K562 (cell line): ENCODE measurements at places on chromosomes 7 and 10.
A peak's percentile ranks its signal among the peaks of the same experiment; 100 is the strongest.

DNA sequence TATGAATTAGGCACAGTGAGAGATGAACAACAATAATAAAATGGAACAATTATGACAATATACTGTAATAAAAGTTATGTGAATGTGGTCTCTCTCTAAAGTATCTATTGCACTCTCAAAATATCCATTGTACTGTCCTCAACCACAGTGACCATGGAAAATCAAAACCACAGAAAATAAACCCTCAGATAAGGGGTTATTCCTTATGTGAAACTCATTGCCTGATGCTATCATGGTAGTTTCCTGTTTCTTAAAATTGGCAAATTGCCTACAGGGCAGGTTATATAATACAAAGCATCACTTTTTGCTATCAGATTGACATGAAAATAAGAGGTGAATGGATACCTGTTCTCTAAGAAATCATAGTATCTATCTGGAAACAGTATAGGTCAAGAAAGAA, 3.8 kb downstream of the MCM10 start:
- no peak for DNase-seq

- DNase-seq, result no peak
These were observed 141.1 kb downstream of the MAPK8 start for GRCh38 chr10:48447356-48448215.

DNA sequence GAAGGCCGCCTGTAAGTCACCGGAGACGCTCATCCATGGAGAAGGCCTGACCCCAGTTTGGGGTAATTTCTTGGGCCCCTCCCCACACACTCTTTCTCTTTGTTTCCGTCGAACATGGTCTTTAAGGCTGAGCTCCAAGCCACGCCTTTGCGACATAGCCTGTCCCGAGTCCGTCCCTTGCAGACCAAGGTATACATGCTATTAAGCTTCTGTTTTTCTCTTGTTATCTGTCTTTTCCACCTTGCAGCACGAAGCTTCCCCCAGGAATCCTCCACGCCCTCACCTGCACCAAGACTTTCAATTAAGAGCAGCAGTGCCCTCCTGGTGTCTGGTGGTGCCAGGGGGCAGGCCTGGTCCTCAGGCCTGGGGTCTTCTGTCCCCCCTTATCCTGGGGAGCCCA, 4.2 kb upstream of the FAM20C start:
- DNase-seq, result peak; percentile 42

- DNase-seq, result no peak
These were observed 174.9 kb downstream of the ELFN1 start for GRCh38 chr7:1844951-1845390.

DNA sequence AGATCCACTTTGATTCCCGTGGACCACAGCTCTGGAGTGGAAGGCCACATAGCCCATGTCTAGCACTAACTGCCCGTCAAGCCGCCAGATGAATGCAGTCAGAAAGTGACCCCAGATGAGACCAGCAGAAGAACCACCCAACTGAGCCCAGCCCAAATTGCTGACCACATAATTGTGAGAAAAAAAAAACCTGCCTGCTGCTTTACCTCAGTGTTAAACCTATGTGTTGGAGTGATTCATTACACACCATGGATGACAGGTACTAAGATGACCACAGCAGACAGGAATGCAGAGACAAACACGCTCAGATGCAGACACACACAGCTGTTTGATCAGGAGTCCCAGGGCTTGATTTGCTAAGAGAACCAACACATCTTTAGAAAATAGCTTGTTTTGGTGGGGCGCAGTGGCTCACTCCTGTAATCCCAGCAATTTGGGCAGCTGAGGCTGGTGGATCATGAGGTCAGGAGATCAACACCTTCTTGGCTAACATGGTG, 168.1 kb upstream of the PPP2R2D start:
- no peak for DNase-seq

DNA sequence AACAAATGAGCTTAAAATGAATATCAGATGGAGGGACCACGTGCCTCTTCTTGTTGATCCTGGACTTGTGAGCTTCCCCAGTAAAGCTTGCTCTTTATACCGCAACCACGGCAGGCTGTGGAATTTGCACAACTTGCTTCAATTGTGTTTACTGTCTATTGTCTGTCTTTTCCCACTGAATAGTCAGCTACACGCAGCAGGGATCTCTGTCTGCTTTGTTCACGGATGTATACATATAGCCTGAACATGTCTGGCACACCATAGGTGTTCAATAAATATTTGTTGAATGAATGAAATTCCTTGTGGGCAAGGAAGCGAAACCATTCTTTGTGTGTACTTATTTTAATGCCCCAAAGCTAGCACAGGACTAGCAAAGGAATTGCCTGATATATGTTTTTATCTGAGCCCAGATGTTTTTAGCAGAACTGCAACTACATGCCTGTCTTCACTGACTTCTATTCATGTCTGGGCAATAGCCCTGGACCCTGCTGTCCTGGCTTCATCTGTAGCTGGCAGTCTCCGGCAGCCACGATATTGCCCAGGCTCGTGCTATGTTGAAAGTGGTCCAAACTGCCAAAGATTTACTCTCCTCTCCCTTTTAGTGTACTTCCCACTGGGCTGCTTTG, 29.9 kb upstream of the IFRD1 start:
- DNase-seq, result no peak

GRCh38 chr10:69573056-69573806, at the start of gene NEUROG3:
Gene NEUROG3, minus strand, starts transcription at chr10:69573422. Its CDS starts 379 bp downstream, at chr10:69573043.
- DNase-seq, result peak; percentile 27

DNA sequence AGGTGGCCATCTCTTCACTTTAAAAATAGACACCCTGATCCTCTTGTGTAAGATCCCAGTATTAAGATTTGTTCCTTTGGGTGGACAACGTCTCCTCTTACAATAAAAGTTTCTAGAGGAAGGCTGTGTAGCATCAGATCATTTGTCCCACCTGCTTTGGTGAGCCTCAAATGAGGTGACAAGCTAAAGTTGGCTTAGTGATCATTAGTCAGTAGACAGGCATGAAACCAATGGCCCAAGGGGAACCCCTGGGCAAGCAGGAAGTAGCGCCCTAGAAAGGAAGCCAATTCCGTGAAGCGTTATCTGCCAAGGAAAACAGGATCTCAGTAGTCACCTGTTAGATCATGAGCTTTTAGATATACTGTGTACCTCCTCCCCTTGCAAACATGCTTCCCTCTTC, 66.8 kb downstream of the PCGF5 start:
- no peak for DNase-seq

GRCh38 chr7:11829954-11830353, 2.0 kb downstream of the THSD7A start:
- DNase-seq, result no peak

GRCh38 chr10:102411341-102412255, 7.0 kb downstream of the PSD start:
- no peak for DNase-seq

DNA sequence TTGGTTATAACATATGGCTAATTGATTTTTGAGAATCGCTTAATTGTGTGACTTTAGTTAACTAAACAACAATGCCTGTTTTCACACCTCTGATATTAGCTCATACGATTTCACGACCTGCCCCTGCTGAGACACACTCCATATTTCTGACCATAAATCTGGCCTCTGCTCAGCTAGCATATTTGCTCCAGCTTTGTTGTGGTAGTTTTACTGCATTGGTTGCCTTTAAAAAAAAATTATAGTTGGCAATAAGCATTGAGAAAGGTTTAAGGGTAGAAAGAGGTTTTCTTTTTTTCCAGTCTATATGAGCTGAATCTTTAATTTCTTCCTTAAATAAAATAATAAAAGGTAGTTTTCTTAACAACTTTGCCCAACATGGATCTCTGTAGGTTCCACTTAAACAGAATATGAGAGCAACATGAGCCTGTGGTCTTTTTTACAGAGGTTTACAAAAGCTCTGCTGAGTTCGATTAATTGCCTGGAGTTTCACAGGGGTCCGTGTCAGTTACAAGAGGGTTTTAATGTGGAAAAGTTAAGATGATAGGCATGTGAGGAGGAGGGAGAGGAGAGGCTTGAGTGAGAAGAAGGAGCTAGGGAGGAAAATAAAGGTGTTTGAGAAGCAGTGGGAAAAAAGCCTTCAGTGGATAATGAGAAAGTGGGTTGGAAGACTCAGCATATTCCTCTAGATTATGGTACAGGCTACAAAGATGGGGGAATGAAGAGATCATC, 318.2 kb downstream of the CXCL12 start:
- no peak for DNase-seq

DNA sequence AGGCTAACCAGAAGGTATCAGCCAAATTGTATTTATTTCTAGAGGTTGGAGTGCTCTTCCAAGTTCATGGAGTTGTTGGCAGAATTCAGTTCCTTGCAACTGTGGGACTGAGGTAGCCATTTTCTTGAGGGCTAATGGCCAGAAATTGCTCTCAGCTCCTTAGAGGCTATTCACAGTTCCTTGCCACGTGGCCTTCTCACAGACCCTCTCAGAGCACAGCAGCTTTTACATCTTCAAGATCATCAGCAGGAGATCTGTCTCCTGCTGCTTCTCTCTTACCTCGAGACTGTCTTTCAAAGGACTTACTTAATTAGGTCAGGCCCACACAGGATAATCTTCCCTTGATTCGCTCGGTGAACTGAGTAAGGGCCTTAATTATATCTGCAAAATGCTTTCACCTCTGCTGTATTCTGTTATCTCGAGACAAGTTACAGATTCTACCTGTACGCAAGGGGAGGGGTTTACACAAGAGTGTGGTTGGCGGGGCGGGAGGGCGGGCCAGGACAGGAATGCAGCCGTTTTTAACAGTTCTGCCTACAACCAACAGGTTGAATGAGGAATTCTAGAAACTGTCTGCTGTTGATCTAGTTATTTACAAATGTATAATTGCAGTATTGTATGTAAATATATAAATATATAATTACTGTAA, 15.0 kb downstream of the MIOS start:
- DNase-seq, result no peak

DNA sequence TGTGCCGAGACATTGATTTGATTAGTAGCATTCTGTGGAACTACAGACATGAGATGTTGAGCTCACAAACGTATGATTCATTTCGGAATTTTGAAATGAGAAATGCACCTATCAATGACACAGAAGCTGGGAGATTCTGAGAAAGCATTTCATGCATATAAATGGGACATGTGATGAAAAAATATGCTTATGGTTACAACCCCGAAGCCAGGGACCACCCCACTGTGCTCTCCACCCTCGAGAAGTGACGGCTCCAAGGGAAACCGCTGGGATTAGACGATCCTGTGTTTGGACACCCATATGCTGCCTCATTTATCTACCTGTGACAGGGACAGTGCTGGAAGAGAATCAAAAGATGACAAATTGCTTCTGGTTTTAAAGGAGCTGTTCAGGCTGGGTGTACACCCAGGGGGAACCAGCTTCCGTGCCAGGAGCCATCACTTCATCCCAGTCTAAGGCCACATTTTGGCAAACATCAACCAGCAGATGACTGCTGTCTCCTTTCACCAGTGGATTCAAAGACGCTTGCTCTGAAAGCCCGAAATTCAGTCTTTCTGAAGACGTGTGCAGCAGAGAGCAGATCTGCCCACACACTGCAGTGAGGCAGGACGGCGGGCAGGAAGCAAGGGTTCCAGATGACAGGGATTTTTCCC, 109.9 kb downstream of the ATXN7L1 start:
- no peak for DNase-seq

DNA sequence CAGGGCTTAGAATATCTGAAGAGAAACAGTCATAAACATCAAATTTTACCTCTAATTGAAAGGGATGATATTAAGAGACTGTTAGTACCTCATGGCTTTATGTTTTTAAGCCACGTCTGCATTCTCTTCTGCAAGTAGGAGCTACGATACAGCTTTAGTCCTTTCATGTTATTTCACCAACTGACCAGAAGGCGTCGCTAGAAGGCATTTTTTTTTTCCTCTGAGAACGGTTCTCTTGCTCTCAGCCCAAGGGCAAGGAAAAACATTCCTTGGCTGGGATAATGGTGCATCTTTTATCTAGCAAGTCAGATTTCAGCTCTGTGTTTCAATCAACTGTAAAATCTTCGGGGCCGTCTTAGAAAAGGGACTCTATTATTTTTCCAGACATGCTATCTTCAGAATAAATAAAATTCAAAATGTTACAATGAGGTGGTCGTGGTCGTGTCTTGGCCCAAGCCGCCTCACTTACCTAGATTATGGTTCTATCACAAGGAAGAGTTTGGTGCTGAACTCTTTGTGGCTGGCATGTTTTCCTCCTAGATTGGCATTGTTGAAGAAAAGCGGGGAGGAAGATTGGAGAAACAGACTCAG, 41.6 kb upstream of the LYZL2 start:
- peak; percentile 49 for DNase-seq

DNA sequence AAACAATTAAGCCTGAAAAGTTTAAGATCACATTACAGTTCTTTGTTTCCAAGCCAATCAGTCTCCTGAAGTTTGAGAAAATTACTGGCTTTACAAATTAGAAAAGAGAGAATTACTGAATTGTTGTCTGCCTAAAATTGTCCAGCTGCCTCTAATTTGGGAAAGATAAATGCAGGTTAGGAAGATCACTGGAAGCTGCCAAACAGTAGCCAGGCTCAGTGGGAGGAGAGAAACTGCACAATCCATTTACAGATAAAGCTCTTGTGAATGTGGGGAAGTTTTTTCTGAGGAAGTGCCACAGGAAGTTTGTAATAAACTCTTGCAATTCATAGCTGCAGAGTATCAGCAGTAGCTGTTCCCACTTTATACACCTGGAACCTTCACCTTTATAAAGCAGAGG, 100.7 kb downstream of the IQUB start:
- no peak for DNase-seq

- no peak for DNase-seq
These were observed 80.7 kb downstream of the FZD1 start for GRCh38 chr7:91344911-91345310.

- DNase-seq, result no peak
These were observed 40.5 kb downstream of the PAPSS2 start for GRCh38 chr10:87700031-87700796.

- DNase-seq, result no peak
These were observed 771 bp downstream of the PHYHIPL start for GRCh38 chr10:59177031-59177797.

DNA sequence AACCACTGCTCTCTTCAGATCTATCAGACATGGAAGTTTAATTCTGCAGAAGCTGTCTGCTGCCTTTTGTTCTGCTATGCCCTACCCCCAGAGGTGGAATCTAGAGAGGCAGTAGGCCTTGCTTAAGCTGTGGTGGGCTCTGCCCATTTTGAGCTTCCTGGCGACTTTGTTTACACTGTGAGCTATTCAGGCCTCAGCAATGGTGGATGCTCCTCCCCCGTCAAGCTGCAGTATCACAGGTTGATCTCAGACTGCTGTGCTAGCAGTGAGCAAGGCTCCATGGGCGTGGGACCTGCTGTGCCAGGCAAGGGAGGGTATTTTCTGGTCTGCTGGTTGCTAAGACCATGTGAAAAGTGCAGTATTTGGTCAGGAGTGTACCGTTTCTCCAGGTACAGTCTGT, 45.1 kb upstream of the CDK14 start:
- DNase-seq, result no peak

GRCh38 chr10:6595499-6595898, 15.4 kb upstream of the PRKCQ start:
- DNase-seq, result no peak

GRCh38 chr10:63467841-63468240, 2.1 kb upstream of the JMJD1C start:
- DNase-seq, result no peak
